ENCODE measurements at places on chromosomes 3 and 15. TPM values are rescaled to one million over a fixed set of nuclear protein-coding genes. Genes with fewer than 3 reads are reported as not detected.

The CYP1A2 gene
- polyA plus RNA-seq, result not detected

DNA sequence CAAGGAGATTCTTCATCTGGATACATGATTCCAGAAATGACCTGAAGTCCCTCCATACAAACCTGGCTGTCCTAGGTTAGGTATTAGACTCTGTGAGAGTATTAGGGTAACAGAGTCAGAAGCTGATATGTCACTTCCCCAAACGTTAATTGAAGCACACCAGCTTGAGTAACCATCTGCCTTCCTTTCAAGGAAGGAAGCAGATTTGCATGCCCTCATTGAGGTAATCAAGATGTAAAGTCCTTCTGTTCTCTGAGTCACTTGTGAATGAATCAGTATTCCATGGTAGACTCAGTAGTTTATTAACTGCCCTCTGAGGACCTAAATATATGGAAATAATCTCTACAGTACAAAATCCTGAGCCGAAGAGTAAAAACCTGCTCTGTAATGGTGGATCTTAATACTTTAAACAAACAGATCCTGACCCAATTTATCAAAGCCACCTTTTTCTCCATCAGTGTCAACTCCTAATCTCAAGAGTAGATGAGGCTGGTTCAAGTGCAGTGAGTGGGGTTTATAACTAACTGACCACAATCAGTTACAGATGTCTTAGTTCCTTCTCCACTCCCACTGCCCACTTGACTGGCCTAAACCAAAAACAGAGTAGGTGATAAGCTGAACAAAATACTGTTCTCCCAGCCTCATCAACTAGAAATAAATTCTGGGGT is 246.2 kb upstream of the CHRM5 start:
- peaks cover 9% of the 10 kb centered on the region for H3K4me1 ChIP-seq
- no peak overlapping the region for H3K4me3 ChIP-seq
- peak; percentile 86 for DNase-seq
- H3K36me3 ChIP-seq, result no peaks in the 10 kb centered on the region

DNA sequence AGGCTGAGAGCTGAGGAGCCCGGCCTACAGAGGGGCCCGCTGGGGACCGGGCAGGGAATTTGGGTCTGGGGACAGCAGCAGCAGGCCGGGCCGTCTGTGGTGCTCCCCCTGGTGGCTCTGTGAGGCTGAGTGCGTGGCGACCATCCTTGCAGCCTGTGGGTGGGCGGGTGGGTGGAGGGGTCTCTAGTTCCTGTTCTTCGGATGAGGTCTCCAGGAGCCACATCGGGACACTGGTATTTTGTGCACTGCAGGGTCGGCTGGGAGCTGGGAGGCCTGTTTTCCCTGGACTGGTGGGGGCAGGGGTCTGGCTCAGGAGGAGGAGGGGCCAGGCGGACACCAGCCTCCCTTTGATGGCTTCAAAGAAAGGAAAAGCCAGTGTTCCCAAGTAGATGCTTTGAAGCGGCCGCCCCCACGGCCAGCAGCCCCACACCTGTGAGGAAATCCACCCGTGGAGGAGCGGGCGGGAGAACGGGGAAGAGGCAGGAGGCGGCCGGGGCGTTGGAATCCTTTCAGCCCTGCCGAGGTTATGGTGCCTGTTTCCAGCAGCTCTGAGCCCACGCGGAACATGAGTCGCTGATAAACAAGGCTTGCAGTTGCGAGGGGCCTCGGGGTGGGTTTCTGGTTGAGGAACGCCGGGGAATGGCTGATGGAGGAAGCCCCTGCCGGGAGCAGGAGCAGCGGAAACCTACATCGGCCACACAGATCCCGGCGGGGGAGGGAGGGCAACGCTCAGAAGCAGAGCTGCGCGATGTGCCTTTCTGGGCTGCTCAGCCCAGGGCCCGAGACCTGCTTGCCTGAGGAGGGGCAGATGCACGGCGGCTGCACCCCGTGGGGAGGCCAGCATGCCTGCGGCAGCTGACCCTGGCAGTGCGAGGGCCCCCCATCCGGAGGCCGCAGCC is 154.3 kb downstream of the NSMCE3 start:
- no peak overlapping the region for H3K27ac ChIP-seq
- H3K27me3 ChIP-seq, result peaks cover 15% of the 10 kb centered on the region
- no peaks in the 10 kb centered on the region for H3K36me3 ChIP-seq
- DNase-seq, result no peak
- H3K4me1 ChIP-seq, result no peaks in the 10 kb centered on the region

The RLBP1 gene
- not detected for polyA plus RNA-seq

GRCh38 chr3:186909078-186909853 is 21.1 kb upstream of the ST6GAL1 start:
- H3K36me3 ChIP-seq, result no peaks in the 10 kb centered on the region
- peaks cover 13% of the 10 kb centered on the region for H3K4me1 ChIP-seq
- no peaks in the 10 kb centered on the region for H3K27me3 ChIP-seq
- no peak overlapping the region for H3K27ac ChIP-seq
- H3K4me3 ChIP-seq, result peak overlapping the region; percentile 9

DNA sequence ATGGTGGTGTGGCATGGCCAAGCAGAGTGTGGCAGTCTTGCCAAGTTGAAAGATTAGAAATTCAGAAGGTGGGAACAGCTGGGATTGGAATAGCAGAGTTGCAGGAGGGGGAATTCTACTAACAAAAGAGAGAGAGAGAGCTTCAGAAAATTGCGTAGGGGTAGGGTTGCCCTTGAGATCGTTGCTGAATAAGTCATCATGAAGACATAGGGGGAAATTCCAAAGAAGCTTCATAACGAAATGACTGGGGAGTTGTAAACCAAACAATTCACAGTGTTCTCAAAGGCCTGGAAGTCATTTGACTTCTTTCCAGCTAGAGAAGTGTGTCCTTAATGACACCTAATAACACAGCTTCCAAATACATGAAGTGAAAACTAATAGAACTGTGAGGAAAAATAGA is 26.3 kb upstream of the TIPARP start:
- peaks cover 12% of the 10 kb centered on the region for H3K4me1 ChIP-seq
- H3K36me3 ChIP-seq, result no peaks in the 10 kb centered on the region
- peak; percentile 29 for DNase-seq
- H3K27ac ChIP-seq, result no peak overlapping the region

- no peak overlapping the region for H3K27ac ChIP-seq
- peaks cover 19% of the 10 kb centered on the region for H3K4me1 ChIP-seq
- peaks cover 4% of the 10 kb centered on the region for H3K36me3 ChIP-seq
These were observed 9.8 kb downstream of the GPR27 start for GRCh38 chr3:71763426-71763825.
